ENCODE measurements at places on chromosomes 13 and 19. TPM values are rescaled to one million over a fixed set of nuclear protein-coding genes. Genes with fewer than 3 reads are reported as not detected.

Gene CYP4F8
- not detected for total RNA-seq

Gene NMRK2
- not detected for total RNA-seq

Gene ZNF284
- 4.5 TPM for total RNA-seq

Gene N4BP2L1
- total RNA-seq: 1.6 TPM

Gene FPR3
- not detected for total RNA-seq

Gene ZNF773
- total RNA-seq: 8.9 TPM

Gene CEBPA
- 1.7 TPM for total RNA-seq

Measured in neural crest cell (in vitro differentiated cells).